Bone marrow (tissue), 2 donors: ENCODE measurements at places on chromosomes 1 and 21.

GRCh38 chr1:93598396-93598795 is 83.2 kb downstream of the BCAR3 start:
- DNase-seq, result no peak

DNA sequence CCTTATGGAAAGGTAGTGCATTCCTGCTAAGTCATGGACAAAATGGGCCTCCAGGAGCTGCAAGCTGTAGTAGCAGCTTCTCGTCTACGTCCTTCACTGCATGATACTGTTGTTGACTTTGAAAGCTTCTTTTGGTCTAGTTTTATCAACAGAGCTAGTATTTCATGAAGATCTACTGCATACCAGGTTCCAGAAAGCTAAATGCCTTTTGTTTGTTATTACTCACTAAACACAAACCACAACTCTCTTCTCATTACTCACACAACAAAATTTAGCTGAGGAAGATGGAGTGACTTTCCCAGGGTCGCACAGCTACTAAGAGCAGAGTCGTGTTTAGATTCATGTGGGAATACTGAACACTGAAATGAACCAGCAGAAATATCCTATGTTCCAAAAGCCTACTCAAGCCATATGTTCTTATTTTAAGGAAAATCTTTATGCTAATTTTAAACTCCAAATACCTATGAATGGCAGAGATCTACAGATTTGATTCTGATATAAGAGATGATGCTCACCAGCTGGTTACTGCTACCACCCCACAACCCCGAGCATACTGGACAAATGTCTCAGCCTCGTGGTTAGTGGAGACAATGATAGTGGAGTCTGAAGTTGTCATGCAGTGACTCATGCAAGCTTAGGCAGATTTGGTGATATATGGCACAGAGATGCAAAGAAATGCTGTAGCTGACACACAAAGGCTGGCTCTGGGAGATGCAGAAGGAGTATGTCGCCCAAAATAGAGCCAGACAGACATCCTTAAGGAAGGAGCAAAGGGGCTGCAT is 20.6 kb downstream of the PGBD2 start:
- no peak for DNase-seq

DNA sequence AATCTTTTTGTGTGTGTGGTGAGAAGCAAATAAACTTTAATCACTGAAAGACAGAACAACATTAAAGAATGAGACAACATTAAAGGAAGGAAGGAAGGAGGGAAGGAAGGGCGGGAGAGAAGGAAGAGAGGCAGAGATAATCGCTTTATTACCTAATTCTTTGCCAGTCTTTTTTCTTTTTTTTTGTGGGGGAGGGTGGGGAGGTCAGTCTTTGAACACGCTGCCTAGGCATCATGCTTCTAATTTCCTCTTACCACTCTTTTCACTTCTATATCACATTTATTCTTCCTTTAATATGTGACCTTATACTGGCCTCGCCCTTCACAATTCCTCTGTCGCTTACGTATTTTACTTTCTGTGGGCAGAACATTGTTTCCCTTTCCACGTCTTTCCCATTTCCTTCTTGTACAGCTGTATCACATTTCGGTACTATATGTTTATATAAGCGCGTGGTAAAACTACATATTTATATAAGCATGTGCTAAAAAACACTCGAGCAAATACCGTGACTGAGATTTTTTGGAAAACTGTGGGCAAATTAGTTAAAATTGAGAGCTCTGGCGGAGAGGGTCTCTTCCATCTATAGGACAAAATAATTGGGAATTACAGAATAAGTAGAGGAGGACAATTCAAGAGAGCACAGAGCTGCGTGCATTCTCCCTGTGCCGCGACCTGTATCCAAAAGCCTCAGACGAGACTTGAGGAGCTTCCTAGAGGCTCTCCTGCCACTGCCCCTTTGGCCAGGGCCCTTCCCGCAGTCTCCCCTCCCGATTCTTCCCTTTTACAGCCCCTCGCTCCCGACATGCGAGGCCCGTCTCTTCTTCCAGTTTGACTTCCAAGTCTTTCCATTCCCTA is 823 bp upstream of the PRKAA2 start:
- DNase-seq, result no peak

GRCh38 chr1:1578371-1578940 is 3.8 kb upstream of the SSU72 start:
- no peak for DNase-seq

DNA sequence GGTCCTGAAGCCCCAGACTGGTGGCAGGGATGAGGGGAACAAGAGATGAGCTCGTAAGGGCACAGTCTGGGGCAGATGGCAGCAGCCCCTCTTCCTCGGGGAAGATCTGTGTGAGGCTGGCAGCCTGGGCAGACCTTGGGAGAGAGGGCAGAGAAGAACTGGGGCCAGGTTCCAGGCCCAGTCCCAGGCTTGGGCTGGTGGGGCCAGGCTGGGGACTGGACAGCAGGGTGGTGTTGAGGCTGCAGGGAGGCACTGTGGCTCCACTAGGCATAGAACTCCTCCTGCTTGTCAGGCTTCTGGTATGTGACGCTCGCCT is 35.7 kb downstream of the SDC3 start:
- no peak for DNase-seq

- no peak for DNase-seq
Observed at GRCh38 chr1:180175806-180176205, 21.1 kb downstream of the QSOX1 start.

GRCh38 chr1:44855742-44856141 is 12.7 kb upstream of the PTCH2 start:
- no peak for DNase-seq

GRCh38 chr1:73820843-73821242 is 377.1 kb downstream of the LRRIQ3 start:
- DNase-seq, result no peak

- DNase-seq, result no peak
Observed at GRCh38 chr1:119316870-119317416, 51.6 kb upstream of the HAO2 start.

- no peak for DNase-seq
Observed at GRCh38 chr1:115400426-115400825, 62.4 kb upstream of the NGF start.

DNA sequence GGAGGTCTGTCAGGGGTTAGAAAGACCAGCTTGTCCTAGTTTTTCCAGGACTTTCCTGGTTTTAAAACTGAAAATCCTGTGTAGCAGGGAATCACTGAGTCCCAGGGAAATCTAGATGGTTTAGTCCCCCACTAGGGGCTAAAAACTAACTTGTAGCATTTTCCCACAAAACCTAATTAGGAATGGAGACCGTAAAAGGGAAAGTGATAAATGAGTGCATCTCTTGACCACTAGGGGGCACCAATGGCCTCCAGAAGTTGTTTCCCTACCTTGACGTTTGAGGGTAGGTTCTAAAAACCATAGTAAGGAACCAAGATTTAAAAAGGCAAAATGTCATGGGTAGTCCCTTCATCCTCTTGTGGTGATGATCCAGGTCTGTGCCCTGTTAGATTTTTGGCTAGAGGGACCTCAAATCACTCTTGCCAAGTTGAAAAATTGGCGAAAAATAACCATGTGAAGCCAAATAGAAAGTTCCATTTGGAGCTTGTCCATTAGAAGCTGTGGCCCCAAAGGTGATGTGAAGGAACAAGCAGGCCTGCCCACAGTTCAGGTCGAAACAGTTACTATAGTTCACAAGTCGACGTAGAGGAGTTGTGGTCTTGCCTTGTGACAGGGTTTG is 24.5 kb downstream of the CLIC6 start:
- peak; percentile 55 for DNase-seq

DNA sequence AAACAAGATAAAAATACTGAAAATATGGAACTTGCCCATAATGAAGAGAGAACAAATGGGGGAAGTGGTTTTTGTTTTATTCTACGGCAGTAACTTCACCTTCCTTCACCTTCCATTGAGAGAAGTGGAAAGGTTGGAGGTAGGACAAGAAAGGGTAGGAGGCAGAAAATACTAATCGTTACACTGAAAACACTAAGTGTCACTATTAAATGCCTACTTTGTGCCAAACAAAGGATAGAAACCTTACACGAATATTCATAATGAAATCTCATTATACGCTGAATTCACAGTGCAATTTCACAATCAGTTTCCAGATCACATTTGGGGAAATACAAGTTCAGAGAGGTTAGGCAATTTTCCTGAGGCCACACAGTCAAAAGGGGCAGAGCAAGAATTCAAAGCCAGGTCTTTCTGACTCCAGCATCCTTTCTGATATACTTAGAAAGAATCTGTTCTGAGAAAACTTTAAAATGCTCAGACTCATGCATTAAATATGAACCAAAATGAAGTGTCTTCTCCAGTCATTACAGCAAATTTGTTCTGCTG is 3.0 kb downstream of the TIAM1 start:
- no peak for DNase-seq

GRCh38 chr1:100971021-100971420 is 54.6 kb downstream of the DPH5 start:
- no peak for DNase-seq

DNA sequence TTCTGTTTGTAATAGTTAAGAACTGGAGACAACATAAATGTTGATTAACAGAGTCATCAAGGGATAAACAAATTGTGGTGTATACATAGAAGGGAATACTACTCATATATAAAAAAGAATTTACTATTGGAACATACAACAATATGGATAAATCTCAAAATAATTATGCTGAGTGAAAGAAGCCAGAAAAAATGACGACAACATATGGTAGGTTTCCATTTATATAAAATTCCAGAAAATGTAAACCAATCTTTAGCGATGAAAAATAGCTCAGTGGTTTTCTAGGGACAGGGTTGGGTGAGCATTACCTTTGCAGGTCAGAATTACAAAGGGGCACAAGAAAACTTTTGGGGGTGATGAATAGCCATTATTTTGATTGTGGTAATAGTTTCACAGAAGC is 431.6 kb downstream of the PTPRU start:
- DNase-seq, result no peak

DNA sequence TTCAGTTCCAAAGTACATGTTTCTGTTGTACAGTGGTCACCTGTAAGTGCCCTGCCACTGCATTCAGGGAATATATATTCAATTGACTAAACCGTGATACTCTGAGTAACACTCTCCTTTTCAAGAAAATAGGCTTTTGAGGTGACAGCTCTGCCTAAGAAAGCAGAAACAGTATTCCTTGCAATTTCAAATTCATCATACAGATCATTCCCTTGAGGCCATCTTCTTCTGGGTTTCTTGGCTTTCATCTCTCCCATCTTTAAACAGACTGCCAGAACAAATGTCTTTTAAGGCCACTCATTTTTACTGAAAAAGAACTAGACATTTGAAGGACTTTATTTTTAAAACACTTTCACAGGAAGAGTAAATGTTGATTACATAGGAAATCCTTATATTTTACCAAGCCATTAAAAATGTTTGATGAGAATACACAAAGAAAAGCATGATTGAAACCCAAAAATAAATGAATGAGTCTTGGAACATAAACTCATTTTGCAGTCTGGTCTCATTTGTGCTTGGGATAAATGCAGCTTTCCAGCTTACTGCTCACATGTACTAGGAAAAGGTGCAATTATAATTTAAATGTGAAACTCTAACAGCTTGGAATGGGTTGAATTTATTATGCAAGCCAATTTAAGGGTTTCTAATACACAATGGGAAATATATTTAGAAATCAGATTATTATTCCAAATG is 34.7 kb downstream of the PLPPR5 start:
- no peak for DNase-seq

GRCh38 chr1:184492536-184492935 is 105.7 kb downstream of the C1orf21 start:
- no peak for DNase-seq

DNA sequence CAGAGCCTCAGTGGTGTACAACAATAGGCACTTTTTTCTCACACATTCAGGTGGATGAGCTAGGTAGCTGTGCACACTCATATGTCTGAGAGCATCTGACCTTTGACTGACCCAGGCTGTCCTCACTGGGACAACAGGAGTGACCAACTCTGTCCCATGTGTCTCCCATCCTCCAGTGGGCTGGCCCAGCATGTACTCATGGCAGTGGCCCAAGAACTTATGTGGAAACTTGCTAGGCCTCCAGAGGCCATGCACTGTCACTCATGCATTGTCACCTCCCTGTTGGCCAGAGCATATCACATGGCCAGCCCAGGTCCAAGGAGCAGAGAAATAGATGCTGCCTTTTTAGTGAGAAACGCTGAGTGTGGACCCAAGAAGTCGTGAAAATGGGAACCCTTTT is 158.8 kb downstream of the IGSF21 start:
- DNase-seq, result no peak

- DNase-seq, result no peak
Observed at GRCh38 chr21:15192243-15192642, 127.4 kb upstream of the NRIP1 start.

GRCh38 chr1:219463636-219464035 is 149.3 kb downstream of the ZC3H11B start:
- DNase-seq, result no peak

- no peak for DNase-seq
Observed at GRCh38 chr1:209672705-209673630, 2.2 kb upstream of the G0S2 start.

DNA sequence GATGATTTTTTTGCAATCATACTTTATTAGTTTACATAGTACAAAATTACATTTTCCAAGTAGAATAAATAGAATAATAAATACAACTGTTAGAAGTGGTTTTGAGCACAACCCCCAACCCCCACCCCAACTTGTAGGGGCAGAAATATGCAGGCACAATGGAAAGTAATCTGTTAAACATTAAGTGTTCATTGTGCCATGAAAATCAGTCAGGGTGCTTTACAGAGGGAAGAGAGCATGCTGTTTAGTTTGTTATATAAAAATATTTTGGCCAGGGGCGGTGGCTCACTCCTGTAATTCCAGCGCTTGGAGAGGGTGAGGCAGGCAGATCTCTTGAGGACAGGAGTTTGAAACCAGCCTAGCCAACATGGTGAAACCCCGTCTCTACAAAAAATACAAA is 2.6 kb downstream of the OR10T2 start:
- no peak for DNase-seq

GRCh38 chr1:200240656-200241055 is 169.2 kb downstream of the ZNF281 start:
- DNase-seq, result no peak

GRCh38 chr1:145796753-145797152 is 27.1 kb downstream of the RNF115 start:
- no peak for DNase-seq

DNA sequence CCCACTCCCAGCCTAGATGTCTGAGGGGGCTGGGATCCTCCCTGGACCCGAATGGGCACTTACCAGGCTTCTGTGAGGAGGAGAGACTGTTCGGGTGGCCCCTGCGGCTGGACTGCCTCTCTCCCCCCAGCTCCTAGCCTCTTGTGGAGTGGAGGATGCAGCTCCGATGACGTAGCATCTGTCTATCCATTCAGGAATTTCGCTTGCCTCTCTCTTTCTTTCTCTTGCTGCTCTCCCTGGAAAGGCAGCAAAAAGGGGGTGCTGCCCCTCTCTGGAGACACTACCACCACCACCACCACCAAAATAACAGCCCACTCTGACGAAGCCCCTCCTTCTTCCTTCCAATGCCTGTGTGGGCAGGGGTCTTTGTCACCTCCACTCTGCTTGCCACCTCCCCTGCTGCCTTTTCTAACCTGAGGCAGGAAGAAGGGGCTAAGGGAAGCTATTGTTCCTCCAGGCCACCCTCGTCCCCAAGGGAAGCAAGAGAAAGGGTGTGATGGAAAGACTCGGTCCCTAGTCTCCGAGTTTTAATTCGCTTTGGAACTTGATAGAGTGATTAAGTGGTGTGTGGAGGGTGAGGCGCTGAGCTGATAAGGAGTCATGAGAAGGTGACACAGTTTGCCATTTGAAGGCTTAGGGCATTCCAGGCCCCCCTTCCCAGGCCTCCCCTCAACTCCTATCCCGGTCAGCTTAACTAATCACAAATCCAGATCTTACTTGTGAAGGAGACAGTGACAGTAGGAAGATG is 60.5 kb downstream of the RHBG start:
- DNase-seq, result no peak

GRCh38 chr1:55747408-55747841 is 532.3 kb upstream of the USP24 start:
- no peak for DNase-seq

- DNase-seq, result no peak
Observed at GRCh38 chr1:21608798-21609197, 60.4 kb downstream of the RAP1GAP start.
